ENCODE measurements at places on chromosomes 6 and 20.

DNA sequence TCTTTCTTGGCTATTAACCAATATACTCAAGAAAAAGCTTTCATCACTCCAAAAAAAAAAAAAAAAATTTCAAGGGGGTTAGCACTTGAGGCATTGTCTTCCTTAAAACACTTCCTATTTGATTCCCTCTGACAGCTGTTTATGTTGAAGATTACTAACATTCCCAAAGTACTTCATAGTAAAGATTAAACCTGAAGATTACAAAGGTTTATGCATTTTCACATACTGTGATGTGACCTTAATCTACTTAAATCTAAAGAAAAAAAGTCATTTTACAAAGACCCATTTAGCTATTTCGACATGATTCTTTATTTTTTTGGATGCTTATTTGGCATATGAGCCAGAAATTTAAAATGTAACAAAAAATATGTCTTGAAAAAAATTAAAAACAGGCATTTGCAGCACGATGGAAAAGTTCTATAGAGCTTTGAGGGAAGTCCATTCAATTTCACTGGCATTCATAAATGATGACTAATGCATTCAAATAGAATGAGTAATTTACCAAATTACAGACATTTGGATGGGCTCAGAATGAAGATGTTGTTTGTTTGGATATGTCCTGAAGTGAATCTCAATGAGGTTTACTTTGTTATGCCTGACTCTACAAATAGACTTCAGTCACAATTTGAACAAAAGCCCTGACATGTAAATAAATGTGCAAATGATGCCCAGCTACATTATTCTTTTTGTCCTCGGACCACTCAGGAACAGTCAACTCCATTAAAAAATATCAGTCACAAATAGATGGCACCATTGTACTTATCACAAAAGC, 674.6 kb upstream of the MARCKS start:
- no peak for DNase-seq

DNA sequence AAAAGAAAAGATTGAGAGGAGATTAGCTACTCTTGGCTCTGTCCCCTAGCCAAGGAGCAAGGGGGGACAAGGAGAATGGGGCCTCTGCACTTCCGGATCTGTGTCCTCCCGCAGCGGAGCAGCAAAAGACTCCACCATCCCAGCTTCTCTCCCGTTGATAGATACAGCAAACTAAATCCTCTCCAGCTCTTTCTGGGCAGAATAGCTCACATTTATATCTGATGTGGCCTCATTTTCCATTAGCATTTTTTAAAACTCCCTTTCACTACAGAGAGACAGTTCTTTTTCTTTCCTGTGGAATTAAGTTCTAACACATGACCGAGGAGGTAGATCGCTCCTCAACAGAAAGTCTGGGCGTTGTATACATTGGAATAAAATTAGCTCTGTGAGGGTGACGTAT, 260.9 kb upstream of the SOX4 start:
- no peak for DNase-seq

GRCh38 chr6:84638286-84638685, 126.1 kb downstream of the TBX18 start:
- DNase-seq = no peak

- no peak for DNase-seq
Measured at GRCh38 chr6:34143884-34144580, 1.9 kb downstream of the GRM4 start.

- DNase-seq = no peak
Measured at GRCh38 chr6:33082702-33083101, 6.9 kb downstream of the HLA-DPB1 start.

GRCh38 chr20:37828684-37829083, 74.2 kb upstream of the VSTM2L start:
- no peak for DNase-seq

- no peak for DNase-seq
Measured at GRCh38 chr6:98324446-98324845, 509.9 kb upstream of the POU3F2 start.

- DNase-seq = no peak
Measured at GRCh38 chr20:5731753-5732366, 18.3 kb upstream of the SHLD1 start.

GRCh38 chr20:14334306-14334930, 3.0 kb downstream of the FLRT3 start:
- DNase-seq = no peak

DNA sequence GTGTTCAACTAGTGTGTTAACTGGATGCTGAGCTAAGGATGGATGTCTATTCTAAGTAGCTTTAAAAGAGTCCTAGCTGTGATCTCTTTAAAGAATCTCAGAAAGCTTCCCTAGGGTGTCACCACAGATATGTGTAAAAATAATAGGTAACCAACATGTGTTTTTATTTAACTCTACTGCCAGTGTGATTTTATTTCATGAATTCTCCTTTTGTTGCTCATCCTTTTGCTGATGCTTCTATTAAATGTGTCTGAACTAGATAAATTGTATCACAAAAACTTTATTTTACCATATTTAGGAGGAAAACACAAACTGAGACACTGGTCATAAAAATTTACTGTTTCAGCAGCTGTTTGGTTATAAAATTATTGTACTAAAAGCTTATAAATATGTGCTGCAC, 809.4 kb upstream of the CITED2 start:
- DNase-seq = no peak
